GM23338 (cell line): ENCODE measurements at places on chromosomes 16 and 17.
A peak's percentile ranks its signal among the peaks of the same experiment; 100 is the strongest.

- no peak for DNase-seq
These were observed 27.6 kb downstream of the SLC38A10 start for GRCh38 chr17:81267390-81268067.

- no peak for DNase-seq
These were observed 80.6 kb downstream of the AMFR start for GRCh38 chr16:56344518-56345405.

GRCh38 chr16:27321013-27321915 lies 7.5 kb downstream of the IL4R start:
- no peak for DNase-seq

DNA sequence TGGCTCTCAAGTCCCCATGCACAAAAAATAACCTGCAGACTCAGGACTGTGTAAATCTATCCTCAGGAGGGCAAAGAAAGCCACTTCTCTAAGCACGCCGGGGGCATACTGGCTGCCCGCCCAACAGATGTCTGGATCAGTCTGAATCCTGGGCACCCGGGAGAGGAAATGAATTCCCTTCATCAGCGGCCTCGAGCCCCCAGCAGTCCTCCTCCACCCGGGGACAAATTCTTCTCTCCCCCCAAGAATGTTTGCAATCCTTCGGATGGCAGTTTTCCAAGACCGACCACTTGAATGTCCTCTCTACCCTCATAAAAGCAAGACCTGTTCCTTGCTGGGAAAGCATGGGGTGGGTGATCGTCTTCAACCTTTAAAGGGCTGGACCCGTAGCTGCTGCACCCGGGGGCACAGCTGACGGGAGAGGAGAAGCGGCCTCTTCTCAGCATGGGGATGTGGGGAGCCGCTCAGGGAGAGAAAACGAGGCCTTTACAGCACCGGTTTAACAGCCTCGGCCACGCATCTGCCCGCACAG lies 9.4 kb upstream of the MAP2K3 start:
- peak; percentile 55 for DNase-seq
